ENCODE measurements at places on chromosomes 2 and 18.

DNA sequence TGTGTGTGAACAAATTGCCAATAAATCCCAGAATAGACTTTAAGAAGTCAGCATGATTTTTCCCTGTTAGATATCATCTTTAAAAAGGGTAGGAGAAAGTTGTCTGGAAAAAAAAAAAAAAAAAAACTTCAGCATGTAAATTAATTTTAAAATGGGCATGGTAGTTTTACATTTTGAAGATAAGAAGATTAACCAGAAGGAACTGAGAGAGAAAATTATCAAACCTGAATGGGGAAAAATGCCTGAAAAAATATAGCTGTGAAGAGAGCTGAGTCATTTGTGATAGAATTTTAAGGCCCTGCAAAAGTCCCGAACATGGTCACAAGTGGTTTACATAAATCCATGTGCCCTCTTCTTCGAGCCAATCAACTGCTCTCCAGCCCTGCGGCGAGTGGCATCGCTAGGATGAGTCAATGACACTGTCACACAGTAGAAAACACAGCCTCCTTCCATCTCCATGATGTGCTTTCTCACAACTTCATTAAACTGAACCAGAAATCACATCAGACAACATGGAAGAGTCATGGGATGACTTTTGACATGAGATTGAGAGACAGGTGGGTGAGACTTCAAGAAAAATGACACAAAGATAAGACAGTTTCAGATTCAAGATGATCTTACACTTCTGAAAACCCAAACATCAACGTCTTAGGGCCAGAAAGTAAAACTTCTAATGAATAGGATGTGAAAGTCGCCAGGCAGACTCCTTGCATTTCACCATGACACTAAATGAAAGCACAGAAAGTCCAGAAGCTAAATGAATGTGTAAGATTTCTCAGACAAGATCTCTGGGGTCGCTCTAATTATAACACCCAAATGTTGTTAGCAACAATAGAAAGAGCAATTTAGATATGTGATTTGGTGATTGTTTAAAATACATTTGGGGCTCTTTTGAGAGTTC lies 273.0 kb upstream of the ID2 start:
- peak; percentile 83 for DNase-seq

DNA sequence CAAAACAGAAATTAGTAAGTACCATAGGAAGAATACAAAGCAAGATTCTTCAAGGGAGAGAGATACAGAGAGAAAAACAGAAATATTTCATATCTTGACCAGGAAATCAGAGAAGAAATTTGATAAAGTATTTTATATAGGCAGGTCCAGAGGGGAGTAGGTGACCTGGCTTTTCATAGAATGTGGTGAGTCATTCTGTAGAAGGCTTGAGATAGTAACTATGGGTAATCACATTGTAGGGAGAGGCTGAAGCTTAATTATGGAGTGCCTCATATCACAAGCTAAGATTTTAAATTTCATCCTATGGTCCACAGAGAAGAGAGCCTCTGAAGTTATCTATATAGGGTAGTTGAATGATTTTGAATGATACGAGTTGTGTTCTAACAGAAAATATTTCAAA lies 195.0 kb upstream of the CYRIA start:
- no peak for DNase-seq

DNA sequence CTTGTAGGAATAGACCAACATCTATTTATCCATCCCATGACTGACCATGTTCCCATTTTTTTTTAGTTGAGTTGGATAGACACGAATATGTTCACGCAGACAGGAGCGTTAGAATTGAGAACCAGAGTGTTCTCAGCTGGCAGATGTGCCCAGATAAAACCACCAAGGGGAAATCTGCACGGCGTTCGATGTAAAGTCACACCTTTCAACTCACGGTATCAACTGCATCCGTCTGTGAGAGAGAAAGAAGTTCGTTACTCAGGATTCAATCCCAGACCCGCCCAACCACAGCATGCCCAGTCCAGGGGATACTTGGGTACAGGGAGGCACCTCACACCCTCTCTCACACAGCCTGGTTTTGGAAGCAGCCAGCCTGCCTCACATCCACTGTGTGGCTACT lies 26.1 kb downstream of the MAL start:
- DNase-seq: no peak

DNA sequence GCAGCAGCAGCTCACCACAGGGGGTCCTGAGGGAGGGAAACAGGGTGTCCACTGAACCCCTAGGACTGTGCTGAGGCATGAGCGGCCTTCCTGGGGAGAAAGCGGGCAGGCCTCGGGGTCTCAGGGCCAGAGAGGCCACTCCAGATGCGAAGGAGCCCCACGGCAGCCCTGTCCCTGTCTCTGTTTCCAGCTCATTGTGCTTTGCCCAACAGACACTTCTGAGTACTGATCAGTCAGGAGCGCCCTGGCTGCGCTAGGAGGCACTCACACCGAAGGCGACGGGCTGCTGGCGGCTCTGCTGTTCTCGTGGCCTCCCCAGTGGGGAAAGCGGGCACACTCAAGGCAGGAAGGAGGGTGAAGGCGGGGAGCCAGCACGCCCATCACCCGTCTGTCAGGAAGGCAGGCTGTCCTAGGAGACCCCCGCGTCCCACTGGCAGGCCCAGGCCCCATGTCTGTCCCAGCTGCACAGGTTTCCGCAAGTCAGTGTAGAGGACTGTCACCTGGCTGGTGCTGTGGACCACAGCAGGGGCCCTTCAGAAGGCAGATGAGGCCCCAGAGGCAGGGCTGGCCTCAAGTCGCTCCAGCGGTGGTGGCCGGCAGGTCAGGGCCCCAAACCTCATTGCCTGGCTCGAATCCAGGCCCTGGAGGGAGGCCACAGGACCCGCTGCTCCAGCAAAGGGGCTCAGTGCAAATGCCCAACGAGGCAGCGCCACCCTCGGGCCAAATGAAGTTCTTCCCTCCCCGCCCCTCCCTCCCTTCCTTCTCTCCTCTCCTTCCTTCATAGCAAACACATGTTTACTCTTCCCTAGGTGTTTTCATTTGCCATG lies 6.8 kb downstream of the ESPNL start:
- DNase-seq: no peak

DNA sequence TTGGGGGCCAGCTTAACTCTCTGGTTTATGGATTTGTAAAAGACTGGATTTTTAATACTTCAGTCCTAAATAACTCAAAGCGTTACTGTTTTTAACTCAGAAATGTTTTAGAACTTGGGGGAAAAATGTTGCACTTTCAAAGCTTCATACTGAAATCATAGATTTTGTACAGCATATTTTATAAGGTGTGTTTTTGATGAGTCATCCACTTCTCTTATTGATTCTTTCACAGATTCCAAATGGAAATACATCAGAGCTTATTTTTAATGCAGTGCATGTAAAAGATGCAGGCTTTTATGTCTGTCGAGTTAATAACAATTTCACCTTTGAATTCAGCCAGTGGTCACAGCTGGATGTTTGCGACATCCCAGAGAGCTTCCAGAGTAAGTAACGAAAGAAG lies 28.9 kb downstream of the MALT1 start:
- no peak for DNase-seq

DNA sequence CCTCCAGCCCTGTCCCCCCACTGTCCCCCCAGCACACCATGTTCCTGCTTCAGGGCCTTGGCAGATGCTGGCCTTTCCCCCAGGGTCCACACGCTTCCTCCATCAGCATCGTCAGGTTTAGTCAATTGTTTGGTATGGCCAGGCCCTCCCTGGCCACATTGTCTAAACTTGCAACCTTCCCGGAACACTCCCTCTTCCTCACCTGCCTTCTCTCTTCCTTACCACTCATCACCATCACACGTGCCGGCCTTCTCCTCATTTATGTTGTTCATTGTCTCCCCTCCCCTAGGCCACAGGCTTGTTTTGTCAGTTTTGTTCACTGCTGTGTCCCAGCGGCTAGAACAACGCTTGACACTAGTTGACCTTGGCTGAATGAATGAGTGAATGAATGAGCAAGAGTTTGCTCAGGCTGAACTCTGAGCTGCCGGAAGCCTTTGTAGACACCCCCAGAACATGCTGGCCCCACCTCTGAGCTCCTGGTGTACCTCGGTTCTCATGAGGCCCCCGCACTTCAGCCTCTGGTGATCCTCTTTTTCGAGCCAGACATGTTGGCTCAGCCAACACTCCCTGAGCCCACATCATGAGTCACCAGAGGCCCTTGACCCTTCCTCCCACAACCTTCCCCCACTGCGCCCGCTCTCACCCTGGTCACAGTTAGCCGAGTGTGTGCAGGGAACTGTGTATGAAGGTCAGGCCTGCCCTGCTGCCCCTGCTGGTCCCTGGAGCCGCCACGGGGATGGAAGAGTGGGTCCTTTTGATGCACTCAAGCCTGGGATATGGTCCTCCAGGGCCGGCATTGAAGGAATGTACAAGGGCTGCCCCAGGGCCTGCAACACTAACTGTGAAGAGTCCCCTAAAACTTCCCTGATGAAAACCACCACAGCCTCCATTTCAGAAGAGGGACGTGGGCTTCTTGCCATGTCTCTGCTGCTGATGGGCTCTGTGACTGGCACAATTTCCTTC lies 57.5 kb downstream of the HS1BP3 start:
- DNase-seq: no peak

DNA sequence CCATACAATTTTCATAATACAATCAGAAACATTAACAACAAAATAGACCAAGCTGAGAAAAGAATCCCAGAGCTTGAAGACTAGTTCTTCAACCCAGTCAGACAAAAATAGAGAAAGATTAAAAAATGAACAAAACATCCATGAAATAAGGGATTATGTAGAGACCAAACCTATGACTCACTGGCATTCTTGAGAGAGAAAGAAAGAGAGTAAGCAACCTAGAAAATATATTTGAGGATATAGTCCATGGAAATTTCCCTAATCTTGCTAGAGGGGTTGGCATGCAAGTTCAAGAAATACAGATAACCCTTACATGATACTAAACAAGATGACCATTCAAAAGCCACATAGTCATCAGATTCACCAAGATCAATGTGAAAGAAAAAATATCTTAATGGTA lies 281.7 kb downstream of the CCDC85A start:
- DNase-seq: no peak

- no peak for DNase-seq
Observed at GRCh38 chr2:34844629-34845028, 1245.5 kb upstream of the FAM98A start.

- no peak for DNase-seq
Observed at GRCh38 chr2:186459009-186459408, 27.1 kb upstream of the ZC3H15 start.
